ENCODE measurements at places on chromosomes 3 and 15. TPM values are rescaled to one million over a fixed set of nuclear protein-coding genes. Genes with fewer than 3 reads are reported as not detected.
A peak's percentile ranks its signal among the peaks of the same experiment; 100 is the strongest.

LMLN gene
- 4.4 TPM for total RNA-seq

DUOX1 gene
- total RNA-seq = not detected

ZNF860 gene
- 0.25 TPM for total RNA-seq

LIPC gene
- total RNA-seq = 3.2 TPM

CISH gene
- 63.4 TPM for total RNA-seq

UBAP1L gene
- total RNA-seq = 8.4 TPM

- peak overlapping the region; percentile 93 for H3K27ac ChIP-seq
- DNase-seq = no peak
- H3K27me3 ChIP-seq = no peaks in the 10 kb centered on the region
- peak overlapping the region; percentile 60 for H3K4me3 ChIP-seq
- peaks cover 76% of the 10 kb centered on the region for H3K4me1 ChIP-seq
- peaks cover 5% of the 10 kb centered on the region for H3K36me3 ChIP-seq
These were observed 24.1 kb downstream of the RASGRP1 start for GRCh38 chr15:38540510-38540909.

- H3K27me3 ChIP-seq = peaks cover 7% of the 10 kb centered on the region
- H3K27ac ChIP-seq = peak overlapping the region; percentile 9
- DNase-seq = no peak
- H3K36me3 ChIP-seq = no peaks in the 10 kb centered on the region
- peaks cover 6% of the 10 kb centered on the region for H3K4me1 ChIP-seq
These were observed 72.3 kb upstream of the LRIG1 start for GRCh38 chr3:66572938-66573710.

- peaks cover 55% of the 10 kb centered on the region for H3K4me1 ChIP-seq
- H3K36me3 ChIP-seq = peaks cover 7% of the 10 kb centered on the region
- H3K27me3 ChIP-seq = no peaks in the 10 kb centered on the region
These were observed 691 bp downstream of the MAP2K1 start for GRCh38 chr15:66387163-66388042.

GRCh38 chr15:63551400-63551799 lies 45.8 kb upstream of the FBXL22 start:
- H3K4me1 ChIP-seq = peaks cover 25% of the 10 kb centered on the region
- no peaks in the 10 kb centered on the region for H3K36me3 ChIP-seq
- no peaks in the 10 kb centered on the region for H3K27me3 ChIP-seq
- no peak overlapping the region for H3K4me3 ChIP-seq
- no peak overlapping the region for H3K27ac ChIP-seq

DNA sequence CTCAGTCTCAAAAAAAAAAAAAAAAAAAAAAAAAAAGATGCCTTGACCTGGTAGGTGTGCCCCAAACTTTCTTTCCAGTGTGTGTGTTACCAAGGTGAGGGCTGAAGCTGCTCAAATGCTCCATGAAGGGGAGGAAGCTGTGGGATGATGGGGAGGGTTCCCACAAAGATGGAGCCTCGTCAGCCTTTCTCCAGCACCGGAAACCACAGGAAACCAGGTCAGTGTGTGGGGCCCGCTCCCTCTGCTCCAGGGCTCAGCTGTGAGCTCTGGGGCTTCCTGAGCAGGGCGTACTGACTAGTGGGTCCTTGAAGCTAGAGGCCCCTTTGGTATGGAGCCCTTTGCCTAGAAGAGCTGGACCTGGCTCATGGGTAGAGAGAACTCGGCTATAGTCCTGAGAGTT lies 681 bp upstream of the IL17RE start:
- peak overlapping the region; percentile 79 for H3K4me3 ChIP-seq
- H3K27me3 ChIP-seq = no peaks in the 10 kb centered on the region
- no peak for DNase-seq
- peak overlapping the region; percentile 79 for H3K27ac ChIP-seq
- H3K4me1 ChIP-seq = peaks cover 41% of the 10 kb centered on the region
- no peaks in the 10 kb centered on the region for H3K36me3 ChIP-seq

- DNase-seq = no peak
- peaks cover 3% of the 10 kb centered on the region for H3K4me1 ChIP-seq
- peaks cover 10% of the 10 kb centered on the region for H3K27me3 ChIP-seq
These were observed 300.1 kb downstream of the TLE3 start for GRCh38 chr15:69797615-69798014.

GRCh38 chr15:20106026-20106425 lies 435.6 kb downstream of the GOLGA6L6 start:
- H3K27ac ChIP-seq = no peak overlapping the region
- no peaks in the 10 kb centered on the region for H3K4me1 ChIP-seq
- DNase-seq = no peak

- H3K36me3 ChIP-seq = no peaks in the 10 kb centered on the region
- H3K27me3 ChIP-seq = peaks cover 7% of the 10 kb centered on the region
- H3K4me3 ChIP-seq = peak overlapping the region; percentile 92
- peaks cover 40% of the 10 kb centered on the region for H3K4me1 ChIP-seq
These were observed 806 bp downstream of the KLHL25 start for GRCh38 chr15:85793641-85794597.

DNA sequence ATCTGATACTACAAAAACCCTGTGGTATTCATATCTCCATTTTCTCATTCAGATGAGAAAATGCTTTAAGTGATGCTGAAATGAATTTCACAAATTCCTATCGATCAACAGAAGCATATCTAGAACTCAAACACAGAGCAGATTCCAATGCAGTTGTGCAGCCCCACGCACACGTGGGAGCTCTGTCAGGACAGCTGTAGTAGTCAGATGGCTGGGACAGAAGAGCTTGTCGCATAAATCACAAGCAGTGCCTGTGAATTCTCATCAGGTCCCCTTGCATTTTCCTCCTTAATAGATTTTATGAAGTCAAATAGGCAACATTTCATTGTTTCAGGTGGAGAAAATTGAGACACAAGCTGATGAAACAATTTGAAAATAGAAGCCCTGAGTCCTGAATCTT lies 792.3 kb downstream of the AGBL1 start:
- peaks cover 7% of the 10 kb centered on the region for H3K27me3 ChIP-seq
- H3K27ac ChIP-seq = no peak overlapping the region
- no peak for DNase-seq
- H3K4me1 ChIP-seq = no peaks in the 10 kb centered on the region

GRCh38 chr3:126958638-126959085 lies 24.3 kb upstream of the PLXNA1 start:
- H3K27ac ChIP-seq = peak overlapping the region; percentile 66
- DNase-seq = no peak
- no peaks in the 10 kb centered on the region for H3K36me3 ChIP-seq
- peaks cover 4% of the 10 kb centered on the region for H3K4me1 ChIP-seq

GRCh38 chr3:30618526-30618925 lies 12.1 kb downstream of the TGFBR2 start:
- no peak for DNase-seq
- H3K36me3 ChIP-seq = peaks cover 4% of the 10 kb centered on the region
- H3K27me3 ChIP-seq = no peaks in the 10 kb centered on the region

- H3K36me3 ChIP-seq = no peaks in the 10 kb centered on the region
- no peaks in the 10 kb centered on the region for H3K4me1 ChIP-seq
- no peak for DNase-seq
- peaks cover 22% of the 10 kb centered on the region for H3K27me3 ChIP-seq
These were observed 84.2 kb downstream of the NSUN3 start for GRCh38 chr3:94147012-94147411.

- peaks cover 4% of the 10 kb centered on the region for H3K4me1 ChIP-seq
- no peak for DNase-seq
- no peaks in the 10 kb centered on the region for H3K36me3 ChIP-seq
- no peaks in the 10 kb centered on the region for H3K27me3 ChIP-seq
These were observed 5.1 kb upstream of the B4GALT4 start for GRCh38 chr3:119245778-119246177.

DNA sequence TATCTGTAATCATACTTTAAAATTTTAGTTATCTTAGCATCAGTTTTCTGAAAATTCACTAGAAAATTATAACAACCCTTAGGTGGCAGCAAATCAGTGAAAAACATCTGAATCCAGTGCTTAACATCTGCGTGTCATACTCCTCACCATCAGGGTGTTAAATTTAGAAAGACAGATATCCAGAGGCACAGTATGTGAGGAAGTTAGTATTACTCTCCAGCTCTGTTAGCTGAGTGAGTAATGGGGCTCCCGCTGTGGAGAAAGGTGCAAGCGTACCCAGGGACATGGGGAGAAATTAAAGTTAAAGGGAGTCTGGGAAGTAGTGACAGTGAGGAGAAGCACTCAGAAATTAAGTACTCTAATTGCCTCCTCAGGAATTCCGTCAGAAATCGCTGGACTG lies 50.9 kb downstream of the CEP63 start:
- no peak for DNase-seq
- H3K27ac ChIP-seq = no peak overlapping the region
- H3K36me3 ChIP-seq = peaks cover 9% of the 10 kb centered on the region
- no peaks in the 10 kb centered on the region for H3K27me3 ChIP-seq
- no peaks in the 10 kb centered on the region for H3K4me1 ChIP-seq

- H3K4me3 ChIP-seq = peak overlapping the region; percentile 49
- DNase-seq = no peak
- H3K27ac ChIP-seq = peak overlapping the region; percentile 65
- H3K27me3 ChIP-seq = no peaks in the 10 kb centered on the region
- H3K4me1 ChIP-seq = peaks cover 36% of the 10 kb centered on the region
- H3K36me3 ChIP-seq = peaks cover 3% of the 10 kb centered on the region
These were observed 39.2 kb downstream of the RAB27A start for GRCh38 chr15:55250392-55250791.

- H3K27ac ChIP-seq = no peak overlapping the region
- no peak for DNase-seq
- H3K27me3 ChIP-seq = peaks cover 52% of the 10 kb centered on the region
- H3K36me3 ChIP-seq = peaks cover 6% of the 10 kb centered on the region
- peaks cover 6% of the 10 kb centered on the region for H3K4me1 ChIP-seq
These were observed 464 bp downstream of the SOX2 start for GRCh38 chr3:181712226-181712552.

- H3K27ac ChIP-seq = peak overlapping the region; percentile 95
- H3K27me3 ChIP-seq = no peaks in the 10 kb centered on the region
- peak overlapping the region; percentile 80 for H3K4me3 ChIP-seq
- H3K36me3 ChIP-seq = peaks cover 2% of the 10 kb centered on the region
- peaks cover 30% of the 10 kb centered on the region for H3K4me1 ChIP-seq
These were observed 788 bp upstream of the WDR73 start for GRCh38 chr15:84654689-84655453.

DNA sequence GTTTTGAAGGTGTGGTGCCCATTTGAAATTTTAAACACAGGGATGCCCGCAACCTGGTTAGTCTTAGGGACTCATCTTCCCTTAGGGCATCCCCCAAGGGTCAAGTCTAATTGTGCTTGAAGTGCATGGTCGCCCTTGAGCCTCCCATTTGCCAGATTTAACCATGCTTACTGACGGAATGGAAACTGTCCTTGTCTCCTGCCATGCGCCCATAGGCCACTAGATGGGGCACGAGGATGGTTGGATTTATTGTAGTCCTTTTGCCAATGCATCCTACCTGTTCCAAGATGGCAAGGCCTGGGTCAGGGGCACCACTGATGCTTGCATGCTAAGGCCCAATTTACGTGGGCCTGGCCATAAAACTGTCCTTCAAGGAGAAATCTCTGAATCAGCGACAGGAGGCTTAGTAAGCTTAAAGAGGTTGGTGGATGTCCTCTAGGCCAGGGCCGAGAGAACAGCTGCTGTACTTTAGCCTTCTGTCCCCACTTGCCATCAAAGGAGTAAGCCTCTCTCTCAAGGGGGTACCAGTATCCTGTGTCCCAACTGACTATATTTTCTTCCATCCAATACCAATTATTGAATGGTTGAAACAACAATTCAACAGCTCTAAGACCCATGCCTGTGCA lies 355.4 kb downstream of the OTOL1 start:
- no peak overlapping the region for H3K4me3 ChIP-seq
- H3K36me3 ChIP-seq = peaks cover 2% of the 10 kb centered on the region
- H3K27me3 ChIP-seq = no peaks in the 10 kb centered on the region
- H3K27ac ChIP-seq = no peak overlapping the region

DNA sequence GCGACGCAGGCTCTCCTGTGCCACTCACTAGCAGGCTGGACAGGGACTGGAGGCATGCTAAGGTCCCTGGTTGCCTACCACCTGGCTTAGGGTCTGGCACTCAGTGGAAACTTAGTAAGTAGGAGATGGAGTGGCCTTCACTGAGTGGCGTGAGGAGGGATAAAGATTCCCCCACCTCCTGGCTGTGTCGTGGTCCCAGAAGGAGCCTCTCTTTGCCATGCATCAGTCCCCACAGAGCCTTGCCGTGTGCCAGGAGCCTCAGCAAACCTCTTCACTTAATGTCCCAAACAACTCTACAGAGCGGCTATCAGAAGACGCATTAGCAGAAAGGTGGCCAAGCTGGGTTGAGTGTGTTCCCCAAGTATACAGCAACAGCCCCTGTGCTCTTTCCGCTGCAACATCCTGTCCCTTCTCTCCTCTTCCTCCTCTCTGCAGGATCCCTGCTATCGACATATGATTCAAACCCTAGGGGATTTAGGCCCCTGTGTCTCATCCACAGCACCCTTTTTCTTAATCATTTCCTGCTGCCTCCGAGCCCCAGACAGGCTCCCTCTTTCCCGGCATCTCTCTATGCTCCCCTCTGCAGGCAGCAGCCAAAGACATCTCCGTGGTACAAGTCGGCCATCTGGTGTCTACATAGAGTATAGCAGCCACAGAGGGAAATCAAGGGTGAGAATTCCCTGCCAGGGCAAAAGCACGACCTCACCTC lies 66.7 kb downstream of the SLC6A1 start:
- peaks cover 9% of the 10 kb centered on the region for H3K27me3 ChIP-seq
- H3K27ac ChIP-seq = no peak overlapping the region
- peaks cover 6% of the 10 kb centered on the region for H3K36me3 ChIP-seq
- H3K4me1 ChIP-seq = peaks cover 3% of the 10 kb centered on the region

DNA sequence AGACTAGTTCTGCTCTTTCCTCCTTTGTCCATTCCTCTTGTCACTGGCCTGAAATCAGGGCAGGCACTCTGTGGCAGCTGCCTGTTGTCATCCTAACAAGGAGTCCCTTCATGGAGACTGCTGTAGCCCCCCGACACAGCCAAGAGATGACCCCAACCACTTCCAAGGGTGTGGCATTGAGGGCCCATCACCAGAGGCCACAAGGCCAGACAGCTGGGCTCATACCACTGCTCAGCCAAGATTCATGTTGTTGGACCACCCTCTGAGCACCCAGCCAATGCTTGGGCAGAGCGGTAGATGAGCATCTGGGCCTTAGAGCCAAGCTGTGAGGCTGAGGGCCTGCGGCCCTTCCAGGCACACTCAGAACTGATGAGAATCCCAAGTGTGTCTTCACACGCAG lies 85.4 kb downstream of the EPHB1 start:
- no peak for DNase-seq
- peaks cover 2% of the 10 kb centered on the region for H3K36me3 ChIP-seq
- H3K27ac ChIP-seq = no peak overlapping the region
- H3K4me1 ChIP-seq = no peaks in the 10 kb centered on the region
- H3K4me3 ChIP-seq = no peak overlapping the region

- no peaks in the 10 kb centered on the region for H3K27me3 ChIP-seq
- peaks cover 2% of the 10 kb centered on the region for H3K36me3 ChIP-seq
- H3K4me3 ChIP-seq = no peak overlapping the region
- H3K27ac ChIP-seq = no peak overlapping the region
These were observed 84.5 kb downstream of the VGLL4 start for GRCh38 chr3:11558918-11559815.

DNA sequence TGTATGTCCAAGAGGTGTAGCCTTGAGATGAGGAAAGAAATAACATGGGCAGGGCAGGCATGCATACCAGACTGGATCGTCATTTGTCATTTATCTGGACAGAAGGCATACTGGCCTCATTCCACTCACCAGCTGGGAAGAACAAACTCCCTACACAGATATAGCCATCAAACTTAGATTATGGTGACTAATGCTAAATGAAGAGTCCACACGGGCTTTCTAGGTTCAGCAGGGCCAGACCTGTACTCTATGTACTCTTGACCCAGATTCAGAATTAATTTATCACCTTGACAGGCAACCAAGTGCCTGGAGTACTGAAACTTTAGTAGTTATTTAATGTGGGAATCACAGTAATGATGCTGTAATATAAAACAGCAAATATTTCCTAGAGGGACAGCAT lies 164.3 kb upstream of the IL12A start:
- peaks cover 2% of the 10 kb centered on the region for H3K4me1 ChIP-seq
- no peak overlapping the region for H3K4me3 ChIP-seq
- H3K36me3 ChIP-seq = no peaks in the 10 kb centered on the region
- no peak overlapping the region for H3K27ac ChIP-seq
- H3K27me3 ChIP-seq = peaks cover 27% of the 10 kb centered on the region
